Bronchial epithelial cell (primary cell): ENCODE measurements at places on chromosomes 13 and 19. TPM values are rescaled to one million over a fixed set of nuclear protein-coding genes. Genes with fewer than 3 reads are reported as not detected.

DNA sequence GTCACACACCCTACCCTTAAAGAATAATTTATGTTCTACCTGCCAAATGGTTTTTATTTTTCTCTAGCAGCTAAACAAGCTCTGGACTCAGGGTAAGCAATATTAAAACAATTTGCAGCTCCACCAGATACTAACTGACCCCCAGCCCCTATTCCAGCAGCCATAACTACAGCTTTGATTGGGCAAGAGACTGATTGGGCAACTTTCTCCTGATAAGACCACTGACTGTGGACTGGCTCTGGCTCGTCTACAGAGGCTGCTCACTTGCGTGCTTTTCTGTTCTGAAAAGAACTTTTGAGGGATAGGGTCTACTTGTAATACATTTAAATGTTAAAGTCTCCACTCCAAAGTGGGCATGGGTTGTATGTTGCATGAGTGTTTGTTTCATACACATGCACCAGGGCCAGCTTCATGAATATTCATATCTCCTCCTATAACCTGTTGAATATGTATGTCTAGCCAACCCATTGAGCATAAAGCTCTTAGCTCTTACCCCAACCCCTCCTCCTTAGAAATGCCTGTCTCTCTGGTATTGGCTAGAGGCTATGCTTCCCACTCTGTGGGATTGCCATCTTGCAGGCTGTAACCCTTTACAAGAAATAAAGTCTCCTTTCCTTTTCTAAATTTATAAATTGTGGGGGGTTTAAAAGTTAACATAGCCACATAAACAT lies 19.9 kb downstream of the OR7A5 start:
- DNase-seq = no peak

DNA sequence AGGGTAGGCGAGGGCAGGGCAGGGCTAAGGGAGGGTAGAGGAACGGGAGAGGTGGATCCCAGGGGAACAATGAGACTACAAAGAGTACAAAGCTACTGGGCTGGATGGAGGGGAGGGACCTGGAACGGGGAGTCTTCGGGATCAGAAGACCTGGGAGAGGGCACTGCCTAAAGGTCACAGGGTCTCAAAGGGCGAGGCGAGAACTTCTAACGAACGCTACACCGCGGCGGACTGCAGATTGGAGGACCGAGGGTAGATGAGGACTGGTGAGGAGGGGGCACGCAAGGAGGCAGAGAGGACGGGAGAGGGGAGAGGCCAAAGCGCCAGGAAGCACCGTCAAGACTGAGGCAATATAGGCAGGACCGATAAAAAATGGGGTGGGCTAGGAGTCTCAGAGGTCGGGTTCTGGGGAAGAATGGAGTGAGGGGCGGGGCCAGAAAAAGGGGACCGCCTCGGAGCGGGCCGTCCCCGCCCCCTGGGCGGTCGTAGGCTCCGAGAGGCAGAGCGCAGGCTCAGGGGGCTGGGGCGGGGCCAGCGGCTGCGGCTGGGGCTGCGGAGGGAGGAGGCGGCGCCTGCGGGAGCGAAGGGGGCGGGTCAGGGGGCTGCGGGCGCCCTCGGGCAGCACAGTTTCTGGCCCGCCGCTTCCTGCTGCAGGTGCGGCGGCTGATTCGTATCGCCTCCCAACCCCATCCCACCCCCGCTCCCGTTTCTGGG lies 1.3 kb upstream of the KCNC3 start:
- no peak for DNase-seq

GRCh38 chr13:110127986-110128511 lies 178.9 kb downstream of the COL4A1 start:
- DNase-seq = no peak

- DNase-seq = peak; percentile 75
These were observed 1.1 kb upstream of the LSR start for GRCh38 chr19:35247526-35248309.

DNA sequence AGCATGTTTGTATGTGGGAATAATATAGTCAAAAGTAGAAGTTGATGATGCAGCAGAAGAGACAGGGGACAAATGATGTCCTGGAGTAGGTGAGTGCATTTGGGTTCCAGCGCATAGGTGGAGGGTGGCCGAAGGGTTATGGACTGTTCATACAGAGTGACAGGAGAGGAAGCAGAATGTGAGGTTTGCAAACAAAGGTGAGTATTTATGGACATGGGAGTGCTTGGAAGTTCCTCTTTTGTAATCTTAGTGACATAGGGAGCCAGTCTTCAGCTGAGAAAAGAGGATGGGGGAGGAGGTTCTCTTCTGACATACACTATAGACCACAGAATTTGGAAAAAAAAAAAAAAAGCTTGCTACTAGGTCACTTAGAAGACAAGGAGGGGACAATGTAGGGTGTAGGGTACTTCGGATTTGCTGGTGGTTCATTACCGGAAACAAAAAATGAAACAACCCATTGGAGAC lies 331.6 kb downstream of the DLEU7 start:
- no peak for DNase-seq

GRCh38 chr13:105806628-105806920 lies 728.9 kb downstream of the EFNB2 start:
- DNase-seq = peak; percentile 17

GRCh38 chr13:30698488-30699005 lies 36.8 kb upstream of the ALOX5AP start:
- no peak for DNase-seq

DNA sequence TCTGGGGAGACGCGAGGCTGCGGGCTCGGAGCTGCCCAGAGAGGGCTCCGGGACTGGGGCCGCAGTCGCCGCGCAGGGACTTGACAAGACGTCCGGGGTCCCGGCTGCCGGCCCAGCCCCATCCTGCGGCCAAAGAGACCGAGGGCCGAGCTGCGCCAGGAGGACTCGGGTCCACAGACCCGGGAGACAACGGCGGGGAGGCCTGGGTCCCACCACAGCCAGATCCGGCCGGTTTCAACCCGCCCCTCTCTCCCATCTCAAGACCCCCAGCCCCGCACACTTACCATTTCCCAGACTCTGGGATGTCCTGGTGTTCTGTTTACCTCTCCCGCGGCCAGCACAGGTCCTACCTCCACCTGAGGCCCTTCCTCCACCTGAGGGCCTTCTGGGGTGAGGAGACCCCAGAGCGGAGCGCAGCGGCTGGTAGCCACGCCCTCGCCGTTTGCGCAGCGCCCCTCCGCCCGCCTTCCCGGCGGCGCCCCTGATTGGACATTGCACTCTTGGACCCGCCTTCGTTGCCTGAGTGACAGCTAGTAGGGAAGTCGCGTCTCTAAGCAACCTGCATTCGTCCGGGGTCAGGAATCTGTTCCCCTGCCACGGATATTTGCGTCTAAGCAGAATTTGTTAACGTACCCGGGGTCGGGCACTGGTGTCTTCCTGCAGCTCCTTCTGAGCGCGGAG lies at the start of gene ZNF709:
Gene ZNF709 (minus strand): TSS at position 446 of the 681 bp plus-strand sequence. CDS start 159 bp downstream, at position 287.
- DNase-seq = peak; percentile 69

Gene ZIK1
- 7.4 and 8.4 TPM in 2 replicates for total RNA-seq

Gene B3GNT8
- total RNA-seq = 3.2 and 14.3 TPM in 2 replicates

Gene KLK4
- not detected in 2 replicates for total RNA-seq

Gene KLK2
- 0.53 TPM in 1 of 2 replicates, not detected in the other for total RNA-seq

Gene RAB20
- 5.1 and 8.2 TPM in 2 replicates for total RNA-seq

Gene CASP14
- not detected in 2 replicates for total RNA-seq
